Myocyte (in vitro differentiated cells): ENCODE measurements at places on chromosomes 6 and 20. TPM values are rescaled to one million over a fixed set of nuclear protein-coding genes. Genes with fewer than 3 reads are reported as not detected.

The MICB gene
- 2.1 and 2.9 TPM in 2 replicates for total RNA-seq

The NRN1 gene
- 60.1 and 79.4 TPM in 2 replicates for total RNA-seq

The PGK2 gene
- not detected in 2 replicates for total RNA-seq

The TP53TG5 gene
- not detected in 2 replicates for total RNA-seq

The CDKN1A gene
- total RNA-seq = 1,798 and 2,123 TPM in 2 replicates

The SLC17A4 gene
- not detected in 2 replicates for total RNA-seq
